ACHN (cell line): ENCODE measurements at places on chromosomes 4 and X.

GRCh38 chrX:87813566-87813965, 296.0 kb downstream of the KLHL4 start:
- peak; percentile 23 for DNase-seq

DNA sequence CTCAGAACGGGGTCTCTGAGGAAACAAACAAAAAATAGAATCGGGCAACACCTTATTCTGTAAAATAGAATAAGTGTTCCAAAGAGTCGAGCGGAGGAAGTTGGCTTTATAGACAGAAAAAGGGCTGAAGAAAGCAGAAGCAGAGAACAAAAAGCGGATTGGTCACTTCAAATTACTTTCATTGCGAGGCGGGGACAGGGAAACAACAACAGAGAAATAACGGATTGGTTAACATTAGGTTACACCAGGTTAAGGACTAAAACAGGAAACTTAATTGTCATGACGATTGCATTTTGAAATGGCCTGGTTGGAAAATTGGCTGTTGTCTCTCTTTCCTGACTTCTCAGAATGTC, 433 bp upstream of the COQ2 start:
- DNase-seq, result no peak

GRCh38 chrX:112645774-112646173, 34.0 kb downstream of the LHFPL1 start:
- no peak for DNase-seq

GRCh38 chr4:41718907-41719306, 29.6 kb downstream of the PHOX2B start:
- no peak for DNase-seq

GRCh38 chrX:155435744-155436112, 22.7 kb downstream of the F8A3 start:
- no peak for DNase-seq

GRCh38 chrX:1466971-1467561, 14.4 kb upstream of the ASMTL start:
- no peak for DNase-seq

GRCh38 chr4:156173486-156173885, 219.8 kb upstream of the CTSO start:
- no peak for DNase-seq

DNA sequence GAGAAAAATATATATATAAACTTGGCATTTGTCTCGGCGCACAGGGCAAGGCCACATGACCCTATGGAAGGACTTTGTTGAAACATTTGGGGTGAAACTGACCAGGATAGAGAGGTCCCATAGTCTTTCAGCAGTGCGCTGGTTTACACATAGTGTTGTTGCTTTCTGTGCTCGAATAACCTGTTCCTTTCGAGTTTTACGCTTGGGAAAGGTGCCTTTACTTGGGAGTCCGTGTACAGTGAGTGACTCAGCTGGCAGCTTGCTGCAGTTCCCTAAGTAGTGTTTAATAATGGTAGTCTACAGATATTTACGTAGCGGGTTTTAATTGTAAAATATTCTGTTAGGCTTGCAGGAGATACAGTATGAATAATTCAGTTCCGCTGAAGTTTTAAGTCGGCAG, 578 bp downstream of the APOOL start:
- DNase-seq, result peak; percentile 6

DNA sequence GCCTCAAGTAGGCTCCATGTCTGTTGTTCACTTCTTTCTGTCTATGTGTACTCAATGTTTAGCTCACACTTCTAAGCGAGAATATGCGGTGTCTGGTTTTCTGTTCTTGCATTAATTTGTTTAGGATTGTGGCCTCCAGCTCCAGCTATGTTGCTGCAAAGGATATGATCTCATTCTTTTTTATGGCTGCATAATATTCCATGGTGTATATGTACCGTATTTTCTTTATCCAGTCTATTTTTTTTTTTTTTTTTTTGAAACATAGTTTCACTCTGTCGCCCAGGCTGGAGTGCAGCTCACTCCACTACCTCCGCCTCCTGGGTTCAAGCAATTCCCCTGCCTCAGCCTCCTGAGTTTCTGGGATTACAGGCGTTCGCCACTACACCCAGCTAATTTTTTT, 5.7 kb upstream of the TMEM150C start:
- DNase-seq, result no peak

DNA sequence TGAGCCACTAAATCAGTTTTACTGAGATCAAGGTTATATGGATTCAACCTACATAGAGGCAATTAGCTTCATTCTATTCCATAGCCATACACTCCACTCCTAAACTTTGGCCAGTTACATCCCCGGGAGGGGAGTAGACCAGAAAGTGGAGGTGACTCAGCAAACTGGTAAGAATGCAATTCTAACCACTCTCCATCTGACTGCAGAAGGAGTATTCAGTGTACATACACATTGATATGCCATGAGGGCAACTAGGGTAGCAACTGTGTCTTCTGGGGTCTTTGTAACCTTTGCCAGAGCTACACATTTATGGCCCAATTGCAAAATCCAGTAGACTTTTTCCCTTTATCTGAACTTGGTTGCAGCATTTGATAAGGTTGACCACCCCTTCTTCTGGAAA, 7.6 kb downstream of the SLC25A43 start:
- DNase-seq, result no peak

DNA sequence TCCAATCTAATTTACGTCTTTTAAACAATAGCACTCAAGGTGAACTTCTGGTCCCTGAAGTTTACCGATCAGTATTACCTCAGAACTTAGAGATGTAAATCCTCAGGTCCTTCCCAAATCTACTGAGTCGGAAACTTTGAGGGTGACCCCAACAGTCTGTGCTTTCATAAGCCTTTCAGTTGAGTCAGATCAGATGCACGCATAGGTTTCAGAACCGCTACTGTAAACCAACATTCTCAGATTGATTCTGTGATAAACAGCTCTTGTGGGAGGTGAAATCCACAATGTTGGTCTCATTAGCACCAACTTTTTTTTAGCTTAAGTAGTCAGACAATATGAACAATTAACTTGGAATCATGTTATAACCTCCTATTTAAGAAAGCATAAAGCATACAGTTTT, 86.0 kb downstream of the WWC2 start:
- no peak for DNase-seq

DNA sequence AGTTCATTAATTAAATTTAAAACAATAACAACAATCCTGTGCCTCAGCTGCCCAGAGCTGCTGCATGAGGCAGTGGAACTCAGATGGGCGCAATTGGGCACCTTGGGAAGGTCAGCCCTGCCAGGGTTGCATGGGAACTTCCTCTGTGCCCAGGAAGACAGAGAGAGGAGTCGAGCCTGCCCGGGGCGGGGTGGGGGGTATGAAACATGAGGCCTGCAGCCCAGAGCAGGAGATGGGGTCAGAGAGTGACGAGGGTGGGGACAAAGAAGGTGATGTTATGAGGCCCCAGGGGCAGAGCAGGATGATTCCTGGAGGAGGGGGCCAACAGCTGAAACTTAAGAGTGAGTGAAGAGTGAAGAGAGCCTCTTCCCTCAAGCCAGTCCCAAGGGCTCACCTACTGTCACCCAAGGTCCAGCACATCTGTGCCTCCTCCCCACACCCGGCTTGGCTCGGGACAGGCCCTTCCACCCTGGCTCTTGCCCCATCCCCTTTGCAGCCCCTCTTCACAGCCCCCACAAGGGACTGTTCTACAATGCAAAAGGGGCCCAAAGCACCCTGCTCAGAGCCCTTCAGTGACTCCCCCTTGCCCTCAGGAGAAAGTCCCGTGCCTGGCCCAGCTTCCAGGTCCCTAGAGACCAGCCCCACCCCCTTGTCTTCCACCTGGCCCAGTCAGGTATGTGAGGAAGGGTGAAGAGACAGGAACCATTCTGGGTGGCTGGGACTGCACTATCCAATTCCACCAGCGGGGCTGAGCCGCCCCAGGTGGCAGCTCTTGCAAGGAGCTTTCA, 31.4 kb downstream of the HMX1 start:
- no peak for DNase-seq

GRCh38 chr4:113539408-113539807, 222.1 kb downstream of the CAMK2D start:
- DNase-seq, result no peak

GRCh38 chrX:18789916-18790315, 82.5 kb downstream of the PPEF1 start:
- DNase-seq, result no peak
